ENCODE measurements at places on chromosomes 7 and 10.
A peak's percentile ranks its signal among the peaks of the same experiment; 100 is the strongest.

- DNase-seq = no peak
These were observed 57.0 kb downstream of the CC2D2B start for GRCh38 chr10:95964756-95965155.

- peak; percentile 22 for DNase-seq
These were observed 39.7 kb upstream of the TNKS2 start for GRCh38 chr10:91758303-91759146.

GRCh38 chr7:33423646-33424020, 294.3 kb downstream of the BBS9 start:
- DNase-seq = no peak

- no peak for DNase-seq
These were observed 17.6 kb downstream of the AKR1B1 start for GRCh38 chr7:134441264-134441663.

GRCh38 chr7:133436014-133436428, 183.1 kb downstream of the EXOC4 start:
- no peak for DNase-seq

GRCh38 chr10:63515002-63515763, 6.0 kb upstream of the REEP3 start:
- no peak for DNase-seq

DNA sequence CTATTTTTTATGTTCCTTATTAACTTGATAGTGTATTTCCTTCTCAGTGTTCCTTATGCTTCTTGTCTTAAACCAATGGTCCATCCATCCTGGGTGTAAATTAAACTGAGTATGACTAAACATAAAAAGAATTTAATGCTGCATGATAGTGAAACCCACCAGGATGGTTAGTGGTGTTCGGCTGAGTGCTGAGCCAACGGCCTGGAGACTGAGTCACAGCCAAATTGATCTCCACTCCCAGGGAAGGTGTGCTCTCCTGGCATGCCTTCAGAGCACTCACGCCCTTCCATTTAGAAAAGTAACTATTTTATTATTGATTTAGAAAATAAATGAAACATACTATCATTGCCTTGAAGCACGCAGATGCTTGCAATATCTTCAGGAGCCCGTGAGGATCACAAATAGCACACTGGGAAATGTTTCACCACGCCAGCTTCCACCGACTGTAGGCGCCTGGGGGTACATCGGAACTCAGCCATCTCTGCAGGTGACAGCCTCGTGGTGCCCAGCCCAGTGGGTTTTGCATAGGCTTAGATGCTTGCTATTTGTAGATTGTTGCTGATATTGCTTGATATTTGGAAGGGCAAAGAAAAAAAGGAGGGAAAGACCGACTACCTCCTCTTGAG, 40.0 kb upstream of the LOXL4 start:
- DNase-seq = no peak

GRCh38 chr10:61390851-61391250, 62.3 kb downstream of the TMEM26 start:
- DNase-seq = no peak
